Omental fat pad (tissue), 4 donors: ENCODE measurements at places on chromosomes 6 and 20. TPM values are rescaled to one million over a fixed set of nuclear protein-coding genes. Genes with fewer than 3 reads are reported as not detected.

Gene GMPR
- 11.6 TPM for total RNA-seq

Gene MYB
- total RNA-seq, result 0.96 TPM

Gene PTCHD4
- total RNA-seq, result 0.56 TPM

Gene CD109
- total RNA-seq, result 13.4 TPM

Gene PABPC1L
- total RNA-seq, result 5.1 TPM

Gene RUNX2
- total RNA-seq, result 0.65 TPM

Gene ASIP
- not detected for total RNA-seq

Gene TAAR9
- not detected for total RNA-seq

Gene ANKRD6
- 11.3 TPM for total RNA-seq

Gene GPX6
- not detected for total RNA-seq

Gene NUS1
- total RNA-seq, result 19.5 TPM

Gene CEP250
- total RNA-seq, result 16.3 TPM

Gene ARFRP1
- total RNA-seq, result 25.5 TPM

Gene OXT
- total RNA-seq, result not detected

DNA sequence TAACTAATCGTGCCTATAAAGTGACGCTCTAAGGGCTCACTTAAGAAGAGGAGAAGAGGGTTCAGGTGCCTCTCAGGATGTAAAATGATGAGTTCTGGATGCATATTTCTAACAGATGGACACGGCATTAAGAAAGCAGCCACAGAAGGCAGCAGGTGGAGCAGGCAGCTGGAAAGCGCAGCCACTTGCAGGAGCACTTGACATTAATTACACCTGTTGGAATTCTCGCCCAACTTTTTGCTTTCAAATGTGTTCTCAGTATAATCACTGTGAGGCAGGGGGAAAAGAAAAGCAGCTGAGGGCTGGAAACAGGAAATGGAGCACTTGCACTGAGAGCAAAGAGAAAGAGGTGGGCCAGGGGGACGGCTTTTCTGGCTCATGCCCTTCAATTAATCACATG lies 164.2 kb downstream of the NKAIN2 start:
- DNase-seq, result no peak

DNA sequence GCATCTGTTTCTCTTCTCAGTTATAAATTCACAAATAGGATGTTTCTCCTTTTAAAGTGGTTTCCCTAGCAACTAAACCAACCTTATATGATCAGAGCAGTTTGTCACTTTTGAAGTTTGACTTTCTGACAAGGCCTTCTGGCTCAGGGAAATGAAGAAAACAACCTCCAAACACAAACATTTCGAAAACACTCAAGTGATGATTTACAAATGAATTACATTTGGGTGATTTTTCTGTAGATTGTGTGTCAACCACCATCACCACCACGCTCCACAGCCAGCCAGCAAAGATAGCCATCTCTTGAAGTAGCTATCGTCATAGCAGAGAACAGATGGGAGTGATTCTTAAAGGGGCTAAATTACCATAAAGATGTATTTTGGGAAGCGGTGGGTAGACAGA lies 16.5 kb upstream of the MLIP start:
- DNase-seq, result no peak

GRCh38 chr20:20649945-20650344 lies 62.5 kb downstream of the RALGAPA2 start:
- no peak for DNase-seq

GRCh38 chr20:53869466-53870258 lies 200.7 kb downstream of the BCAS1 start:
- DNase-seq, result no peak

DNA sequence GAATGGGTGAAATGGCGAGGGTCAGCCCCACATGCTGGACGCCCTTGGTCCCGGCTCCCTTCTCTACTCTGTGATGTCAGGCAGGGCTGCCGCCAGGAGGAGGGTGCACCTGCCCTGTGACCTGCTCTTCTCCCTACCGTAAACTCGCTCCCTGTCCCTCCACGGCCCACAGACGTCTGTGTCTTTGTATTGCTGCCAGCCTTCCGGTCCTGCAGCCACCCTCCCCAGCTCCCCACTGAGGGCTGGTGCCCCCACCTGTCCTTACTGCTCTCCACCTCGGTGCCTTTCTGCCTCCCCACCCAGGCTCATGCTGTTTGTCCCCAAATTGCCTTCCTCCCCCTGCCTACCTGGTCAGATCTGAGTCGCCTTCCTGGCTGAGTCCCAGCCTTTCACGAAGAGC lies 4.1 kb upstream of the CCR6 start:
- no peak for DNase-seq

DNA sequence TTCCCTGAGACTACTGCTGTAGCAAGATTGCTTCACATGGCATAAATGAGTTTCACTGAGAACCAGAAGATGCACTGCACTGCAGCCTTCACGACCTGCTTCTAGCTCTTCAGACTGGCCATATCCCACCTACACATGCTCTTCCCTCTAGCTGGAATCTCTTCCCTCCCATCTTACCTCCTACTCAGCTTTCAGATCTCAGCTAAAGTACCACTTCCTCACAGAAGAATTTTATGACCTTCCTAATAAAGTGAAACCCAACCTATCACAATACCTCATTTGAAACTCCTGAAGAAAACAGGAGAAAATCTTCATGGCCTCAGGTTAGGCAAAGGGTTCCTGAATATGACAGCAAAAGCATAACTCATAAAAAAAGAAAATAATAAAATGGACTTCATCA lies 99.9 kb downstream of the DTNBP1 start:
- no peak for DNase-seq

- DNase-seq, result no peak
These were observed 167.1 kb upstream of the ZNF337 start for GRCh38 chr20:25863536-25864325.

DNA sequence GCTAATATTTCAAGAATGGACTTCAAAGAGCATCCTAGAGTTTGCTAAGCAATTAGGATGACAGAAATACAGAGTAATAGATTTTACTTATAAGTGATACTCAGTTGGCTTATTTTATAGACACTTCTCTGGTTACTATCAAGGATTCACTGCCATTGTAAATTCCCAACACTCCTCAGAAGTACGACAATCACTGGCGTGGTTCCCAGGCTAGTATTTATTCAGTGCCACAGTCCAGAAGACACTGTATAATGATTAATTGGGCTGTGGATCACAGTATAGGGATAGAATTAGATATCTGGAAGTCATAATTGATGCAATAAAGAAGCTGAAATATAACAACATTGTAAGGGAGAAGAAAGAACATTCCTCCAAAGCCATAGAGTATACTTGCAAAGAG lies 15.7 kb downstream of the MANEA start:
- no peak for DNase-seq

DNA sequence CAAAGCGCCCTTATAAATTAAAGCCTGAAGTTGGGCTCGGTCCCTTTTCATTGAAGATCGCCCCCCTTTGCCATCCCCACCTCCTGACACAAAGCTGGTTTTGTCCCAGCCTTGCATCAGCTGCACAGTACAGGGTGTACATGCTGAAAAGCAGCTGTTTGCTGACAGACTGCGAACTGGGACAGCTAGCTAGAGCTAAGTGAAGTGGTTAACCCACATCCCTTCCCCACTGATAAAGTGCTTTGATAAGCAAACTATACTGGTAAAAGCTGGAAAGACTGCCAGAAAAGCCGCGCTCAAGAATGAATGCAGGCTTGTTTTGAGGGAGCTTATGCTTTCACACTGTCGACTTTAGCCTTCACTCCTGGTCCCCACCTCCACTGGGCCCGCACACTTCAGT lies 207.3 kb downstream of the GMDS start:
- DNase-seq, result no peak

DNA sequence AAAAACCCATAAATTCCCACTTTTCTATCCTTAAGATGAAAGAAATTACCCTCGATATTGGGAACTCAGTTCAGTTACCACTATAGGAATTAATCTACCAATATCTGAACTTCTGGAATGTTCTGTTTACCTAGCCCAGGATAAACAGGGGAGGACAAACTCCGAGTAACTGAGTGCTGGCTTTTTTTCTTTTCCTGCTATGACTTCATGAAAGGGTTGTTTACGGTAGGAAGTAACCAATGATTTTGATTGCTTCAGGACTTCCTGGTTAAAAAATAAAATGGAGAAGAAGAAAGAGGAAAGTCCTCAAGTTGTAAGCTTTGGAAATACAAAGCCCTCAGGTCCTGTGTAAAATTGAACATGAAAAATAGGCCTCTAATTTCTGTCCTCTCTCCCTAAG lies 167.7 kb downstream of the ZNF217 start:
- DNase-seq, result no peak

GRCh38 chr6:27836783-27837624 lies 75.2 kb downstream of the OR2B2 start:
- DNase-seq, result no peak

- DNase-seq, result no peak
These were observed 107.7 kb upstream of the DTNBP1 start for GRCh38 chr6:15770347-15771143.

- DNase-seq, result no peak
These were observed 107.4 kb downstream of the PERP start for GRCh38 chr6:137999815-138000214.

- no peak for DNase-seq
These were observed 152.6 kb downstream of the TSHZ2 start for GRCh38 chr20:53124803-53125202.

DNA sequence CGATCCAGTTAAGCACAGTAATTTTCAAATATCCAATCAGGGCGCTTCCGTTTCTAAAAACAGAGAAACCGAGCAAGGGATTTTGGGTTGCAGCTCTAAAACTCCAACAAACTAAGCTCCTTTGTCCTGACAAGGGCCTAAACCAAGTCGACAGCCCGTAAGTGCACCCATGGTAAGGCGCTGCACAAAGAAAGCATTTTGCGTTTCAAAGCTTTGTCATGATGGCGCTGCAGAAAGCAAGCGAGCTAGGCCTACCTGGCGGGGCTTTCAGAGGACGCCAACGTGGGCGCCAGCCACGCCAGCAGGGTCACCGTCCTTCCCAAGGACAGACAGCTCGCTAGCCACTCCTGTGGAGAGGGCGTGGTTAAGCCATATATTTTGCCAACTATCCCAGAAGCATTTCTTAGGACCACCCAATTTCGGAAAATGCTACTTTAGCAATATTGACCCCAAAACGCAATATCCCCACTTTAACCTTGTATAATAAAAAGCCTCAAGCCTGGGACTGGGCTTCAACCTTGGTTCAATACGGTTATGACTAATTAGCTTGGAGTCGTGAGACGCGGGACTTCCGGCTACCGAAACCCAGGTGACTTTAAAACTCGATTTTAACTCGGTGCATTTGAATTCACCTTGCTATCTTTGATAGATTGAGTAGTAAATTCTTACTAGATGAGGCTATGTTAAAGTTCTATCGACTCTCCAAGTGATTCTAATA lies 53.8 kb downstream of the TRIM38 start:
- DNase-seq, result no peak

GRCh38 chr6:446418-447366 lies 55.1 kb downstream of the IRF4 start:
- DNase-seq, result no peak

- no peak for DNase-seq
These were observed 369.2 kb upstream of the JAG1 start for GRCh38 chr20:11043001-11043400.

- DNase-seq, result no peak
These were observed 69.6 kb downstream of the JAG1 start for GRCh38 chr20:10603971-10604864.

DNA sequence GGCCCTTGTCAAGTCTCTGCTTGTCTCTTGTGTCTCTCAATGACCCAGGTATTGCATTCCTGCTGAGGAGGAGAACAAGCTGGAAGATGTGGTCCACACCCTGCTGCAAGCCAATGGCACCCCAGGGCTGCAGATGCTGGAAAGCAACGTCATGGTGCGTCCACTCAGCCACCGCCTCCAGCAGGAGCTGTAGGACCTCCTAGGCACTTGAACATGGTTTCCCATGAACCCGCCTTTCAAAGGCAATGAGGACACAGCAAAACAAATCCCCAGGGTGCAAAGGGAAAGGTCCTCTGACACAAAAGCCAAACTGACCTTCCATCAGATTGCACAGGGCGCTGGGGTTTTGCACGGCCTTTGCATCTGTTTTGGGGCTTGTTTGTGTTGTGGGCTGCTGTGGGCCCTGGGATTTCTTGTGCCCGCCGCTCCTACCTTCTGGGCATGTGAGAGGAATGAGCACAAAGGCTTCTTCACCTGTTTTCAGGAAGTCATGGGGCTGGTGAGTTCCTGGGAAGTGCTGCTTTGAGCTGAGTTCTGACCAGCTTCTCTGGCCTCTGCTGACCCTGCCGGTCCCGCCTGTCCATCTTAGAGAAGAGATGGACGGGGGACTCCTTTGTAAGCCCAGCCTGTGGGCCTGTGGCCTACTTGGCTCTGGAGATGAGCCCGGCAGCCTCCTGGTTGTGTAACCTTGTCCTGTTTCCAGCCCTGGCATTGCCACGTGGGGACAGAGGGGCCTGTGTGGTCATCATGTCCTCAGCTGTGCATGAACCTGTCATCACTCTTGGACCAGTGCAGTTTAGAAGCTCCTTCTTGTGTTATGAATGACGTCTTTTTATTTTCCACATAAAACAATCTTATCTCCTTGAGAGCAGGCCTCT lies 151.3 kb downstream of the DTNBP1 start:
- no peak for DNase-seq

DNA sequence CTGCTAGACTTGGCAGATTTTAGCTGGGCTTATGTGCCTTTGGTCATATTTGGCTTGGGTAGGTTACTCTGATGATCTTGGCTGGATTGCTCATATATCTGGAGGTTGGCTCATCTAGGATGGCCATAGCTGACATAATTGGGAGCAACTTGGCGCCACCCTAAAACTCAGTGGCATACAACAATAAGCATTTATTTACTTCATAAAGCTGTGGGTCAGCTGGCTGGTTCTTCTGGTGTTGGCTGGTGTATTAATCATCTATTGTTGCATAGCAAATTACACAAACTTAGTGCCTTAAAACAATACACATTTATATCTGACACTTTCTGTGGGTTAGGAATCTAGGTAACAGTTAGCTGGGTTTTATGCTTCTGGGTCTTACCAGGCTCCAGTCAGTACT lies 297.3 kb upstream of the JAG1 start:
- no peak for DNase-seq

DNA sequence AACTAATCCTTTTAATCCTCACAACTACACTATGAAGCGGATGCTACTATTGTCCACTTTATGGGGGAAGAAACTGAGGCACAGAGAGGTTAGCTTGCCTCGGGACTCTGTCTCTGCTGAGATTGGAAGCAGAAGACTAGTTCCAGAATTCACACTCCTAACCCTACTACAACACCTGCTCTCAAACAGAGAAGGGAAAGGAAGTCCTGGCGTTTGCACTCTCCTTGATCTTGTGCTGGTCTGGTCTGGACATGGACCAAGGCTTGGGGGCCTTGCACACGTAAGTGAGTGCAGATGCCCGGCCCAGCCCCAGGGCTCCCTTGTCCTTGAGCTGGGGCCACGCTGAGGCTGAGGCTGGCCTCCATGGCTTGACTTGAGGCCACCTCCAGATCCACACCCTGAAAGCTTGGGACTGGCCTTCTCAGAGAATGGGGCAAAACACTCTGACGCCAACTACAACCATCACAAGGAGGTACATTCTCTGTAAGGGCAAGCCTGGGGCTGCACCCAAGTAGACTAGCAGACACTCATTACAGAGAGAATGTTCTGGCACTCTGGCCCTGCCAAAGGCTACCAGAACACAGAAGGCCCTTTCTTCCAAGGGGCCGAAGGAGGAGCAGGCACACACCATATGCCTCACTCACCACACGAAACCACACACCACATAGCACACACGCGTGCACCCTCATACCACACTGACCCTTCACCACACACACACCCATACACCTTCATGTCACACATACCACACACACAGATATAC lies 33.3 kb upstream of the EZR start:
- no peak for DNase-seq
